AG08395 (cell line): ENCODE measurements at places on chromosomes 11 and 22.

GRCh38 chr22:30920407-30920806 is 48.2 kb downstream of the MORC2 start:
- DNase-seq = peak; percentile 81

DNA sequence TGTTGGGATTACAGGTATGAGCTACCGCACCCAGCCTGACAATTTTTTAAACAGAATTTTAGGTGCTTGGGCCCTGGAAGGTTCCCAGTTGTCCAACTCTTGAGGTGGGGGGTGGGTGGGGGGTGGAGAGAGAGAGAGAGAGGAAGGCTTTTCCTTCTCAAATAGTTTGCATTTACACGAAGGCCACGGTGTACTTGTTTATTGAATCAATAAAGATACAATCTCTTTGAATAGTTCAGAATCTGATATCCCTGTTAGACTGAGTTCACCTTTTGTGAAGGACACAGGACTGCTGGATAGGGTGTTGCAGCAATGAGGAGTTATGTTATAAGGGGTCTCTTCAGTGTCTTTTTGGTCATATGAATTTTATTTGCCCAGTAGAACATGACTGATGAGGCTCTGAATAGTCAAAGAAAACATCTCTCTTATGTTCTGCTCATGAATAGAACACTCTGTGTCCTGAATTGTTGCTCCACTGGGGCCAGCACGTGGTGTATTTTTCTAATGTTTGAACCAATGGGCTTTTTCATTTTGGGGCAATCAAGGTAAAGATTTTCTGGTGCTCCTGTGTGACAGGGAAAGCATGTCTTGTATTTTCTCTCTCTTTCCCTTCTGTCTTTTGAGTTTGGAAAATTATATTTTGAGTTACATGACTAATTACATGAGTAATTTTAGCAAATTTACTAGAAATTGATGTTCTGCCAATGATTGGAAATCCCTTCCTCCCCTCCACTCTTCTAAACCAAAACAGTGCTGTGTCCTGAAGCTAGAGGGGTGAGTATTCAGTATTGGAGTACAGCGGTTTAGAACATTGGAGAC is 61.7 kb downstream of the PTPRJ start:
- DNase-seq = no peak

GRCh38 chr11:72969894-72970335 is 155.7 kb downstream of the ATG16L2 start:
- DNase-seq = peak; percentile 50

DNA sequence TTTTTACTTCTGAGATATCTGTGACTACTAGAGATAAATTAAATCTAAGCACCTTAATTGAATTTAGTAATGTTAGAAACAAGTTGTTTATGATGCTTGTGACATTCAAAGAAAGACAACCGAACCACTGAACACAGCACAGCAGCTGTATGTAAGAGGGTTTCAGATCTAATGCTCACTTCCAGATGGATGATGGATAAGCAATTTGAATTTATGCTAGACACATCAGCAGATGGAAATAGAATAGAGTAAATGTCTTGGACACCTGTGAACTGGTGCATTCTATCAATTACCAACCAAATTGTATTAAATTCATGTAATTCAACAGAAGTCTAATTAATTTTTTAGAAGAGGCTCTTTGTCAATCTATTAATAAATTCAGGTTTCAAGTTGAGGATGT is 306.3 kb downstream of the CNTN5 start:
- DNase-seq = no peak

- DNase-seq = no peak
Observed at GRCh38 chr11:63560506-63561180, 2.5 kb downstream of the PLAAT2 start.

DNA sequence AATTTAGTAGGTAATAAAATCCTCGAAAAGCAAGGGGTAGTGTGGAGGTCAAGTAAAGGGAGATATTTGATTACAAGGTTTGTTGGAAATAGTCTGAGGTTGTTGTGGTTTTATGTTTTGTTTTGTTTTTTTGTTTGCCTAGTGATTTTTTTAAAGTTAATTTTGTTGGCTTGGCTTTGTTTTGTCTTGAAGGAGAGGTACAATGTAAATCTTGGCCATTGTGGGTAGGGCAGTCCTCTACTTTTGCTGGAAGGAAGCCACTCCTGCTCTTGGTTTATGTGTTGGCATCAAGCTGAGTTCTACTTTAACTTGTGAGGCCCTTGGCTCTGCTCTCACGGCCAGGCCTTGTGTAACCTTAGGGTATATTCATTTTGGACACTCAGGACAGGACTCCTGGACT is 3.2 kb downstream of the AMOTL1 start:
- no peak for DNase-seq

DNA sequence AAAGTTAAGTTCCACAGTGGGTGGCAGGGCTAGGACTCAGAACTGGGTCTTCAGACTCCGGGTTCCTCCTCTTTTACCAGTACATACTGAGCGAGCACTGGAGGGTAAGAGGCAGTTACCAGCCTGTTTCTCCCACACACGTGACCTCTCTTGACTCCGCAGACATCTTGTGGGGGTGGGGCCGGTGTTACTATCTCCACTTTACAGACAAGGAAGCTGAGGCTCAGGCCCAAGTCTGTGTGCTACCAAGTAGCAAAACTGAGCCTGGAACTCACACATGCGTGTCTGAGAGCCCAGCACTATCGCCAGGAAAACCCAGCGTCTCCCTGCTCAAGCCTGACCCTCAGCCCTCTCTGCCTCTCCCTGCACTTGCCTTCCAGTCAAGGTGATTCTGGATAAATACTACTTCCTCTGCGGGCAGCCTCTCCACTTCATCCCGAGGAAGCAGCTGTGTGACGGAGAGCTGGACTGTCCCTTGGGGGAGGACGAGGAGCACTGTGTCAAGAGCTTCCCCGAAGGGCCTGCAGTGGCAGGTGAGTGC is 16.0 kb upstream of the SMIM35 start:
- no peak for DNase-seq

DNA sequence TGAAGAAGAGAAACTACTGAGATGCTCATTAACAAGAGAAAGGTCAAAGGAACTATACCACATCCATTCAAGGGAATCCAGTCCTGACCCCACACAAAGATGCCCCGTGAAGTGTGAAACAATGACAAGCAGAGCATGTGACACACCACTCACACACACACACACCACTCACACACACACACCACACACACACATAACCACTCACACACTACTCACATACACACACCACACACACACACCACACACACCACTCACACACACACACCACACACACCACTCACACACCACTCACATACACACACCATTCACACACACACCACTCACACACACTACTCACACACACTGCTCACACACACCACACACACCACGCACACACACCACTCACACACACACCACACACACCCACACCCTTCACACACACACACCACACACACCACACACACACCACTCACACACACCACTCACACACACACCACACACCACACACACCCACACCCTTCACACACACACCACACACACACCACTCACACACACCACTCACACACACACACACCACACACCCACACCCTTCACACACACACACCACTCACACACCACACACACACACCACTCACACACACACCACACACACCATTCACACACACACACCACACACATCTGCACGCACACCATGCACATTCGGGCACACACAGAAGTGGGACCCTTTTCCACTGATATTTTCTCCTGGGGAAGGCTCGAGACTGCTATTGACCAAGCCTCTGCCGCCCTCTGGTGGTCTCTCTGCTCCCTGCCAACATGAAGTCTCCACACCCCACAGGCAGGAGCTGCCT is 32.0 kb upstream of the COMT start:
- DNase-seq = peak; percentile 89

- DNase-seq = no peak
Observed at GRCh38 chr11:29315275-29315674, 701.6 kb downstream of the KCNA4 start.

GRCh38 chr22:38953091-38953490 is 4.3 kb upstream of the APOBEC3A start:
- DNase-seq = no peak
